CD4-positive, CD25-positive, alpha-beta regulatory T cell (primary cell): ENCODE measurements at places on chromosomes 6 and 20. TPM values are rescaled to one million over a fixed set of nuclear protein-coding genes. Genes with fewer than 3 reads are reported as not detected.

GRCh38 chr6:34241351-34242215 is 4.9 kb downstream of the HMGA1 start:
- H3K4me1 ChIP-seq: peaks cover 34% of the 10 kb centered on the region
- H3K27me3 ChIP-seq: no peaks in the 10 kb centered on the region
- H3K27ac ChIP-seq: no peak overlapping the region
- peaks cover 33% of the 10 kb centered on the region for H3K36me3 ChIP-seq
- H3K4me3 ChIP-seq: no peak overlapping the region

DNA sequence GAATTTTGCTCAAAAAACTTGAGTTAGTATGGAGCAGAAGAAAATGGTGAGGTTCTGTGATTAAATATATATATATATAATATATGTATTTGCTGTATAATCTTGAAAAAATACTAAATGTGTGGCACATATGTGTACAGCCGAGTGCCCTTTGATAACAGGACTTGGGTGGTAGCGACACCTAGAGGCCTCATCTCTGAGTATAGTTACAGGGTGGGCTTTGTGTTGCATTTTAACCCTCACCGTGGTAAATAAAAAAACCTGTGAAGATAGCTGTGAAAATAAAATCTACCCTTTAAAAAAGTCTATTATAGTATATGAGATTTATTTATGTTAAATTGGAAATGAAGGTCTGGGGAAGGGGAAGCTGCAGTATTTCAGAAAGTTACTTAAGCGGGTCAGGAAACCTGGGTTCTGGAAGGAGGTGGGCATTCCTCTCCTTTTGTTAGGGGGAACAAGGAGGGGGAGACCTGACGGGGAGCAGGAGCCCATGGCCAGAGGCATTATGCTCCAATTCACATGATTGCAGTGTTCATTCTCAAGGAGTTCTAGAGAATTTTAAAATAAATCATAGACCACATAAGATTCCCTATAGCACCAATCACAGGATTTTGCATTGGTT is 82.7 kb downstream of the SH3BGRL2 start:
- no peaks in the 10 kb centered on the region for H3K36me3 ChIP-seq
- no peaks in the 10 kb centered on the region for H3K27me3 ChIP-seq

DNA sequence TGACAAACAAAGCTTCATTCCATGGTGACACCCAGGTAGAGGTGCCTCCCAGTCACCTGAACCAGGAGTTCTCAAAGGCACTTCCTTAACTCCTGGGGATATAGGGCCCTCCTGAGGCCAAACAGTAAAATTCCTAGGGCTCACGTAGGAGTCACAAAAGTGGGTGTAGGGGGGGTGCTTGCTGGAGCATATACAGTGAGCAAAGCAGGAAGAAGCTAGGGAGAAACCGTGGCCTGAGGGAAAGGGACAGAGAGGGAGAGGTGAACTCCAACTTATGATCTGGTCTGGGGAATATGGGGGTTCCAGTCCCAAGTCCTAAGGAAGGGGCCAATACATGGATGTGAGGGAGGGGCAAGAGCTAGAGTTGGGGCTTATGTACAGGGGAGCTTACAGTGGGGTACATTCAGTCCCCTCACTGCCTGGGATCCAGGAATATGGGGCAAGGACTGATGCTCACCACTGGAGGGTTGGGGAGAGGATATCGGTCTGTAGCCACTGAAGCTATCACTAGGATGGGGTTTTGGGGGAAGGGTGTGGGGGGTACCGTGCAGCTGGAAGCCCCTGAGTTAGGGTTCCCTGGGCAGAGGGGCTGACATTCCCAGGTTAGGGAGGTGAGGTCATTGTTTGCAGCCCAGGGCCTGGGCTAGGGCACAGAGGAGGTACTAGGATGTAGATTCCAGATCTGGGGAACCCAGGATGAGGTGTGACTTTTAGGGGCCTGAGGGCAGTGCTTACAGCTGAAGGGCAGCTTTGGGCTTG is 950 bp downstream of the PEDS1 start:
- peak overlapping the region; percentile 74 for H3K27ac ChIP-seq
- peaks cover 59% of the 10 kb centered on the region for H3K4me1 ChIP-seq
- peaks cover 7% of the 10 kb centered on the region for H3K36me3 ChIP-seq

- H3K4me1 ChIP-seq: peaks cover 18% of the 10 kb centered on the region
- no peak for DNase-seq
- H3K4me3 ChIP-seq: no peak overlapping the region
Observed at GRCh38 chr6:14639983-14640599, 522.5 kb downstream of the CD83 start.

- H3K4me1 ChIP-seq: no peaks in the 10 kb centered on the region
- H3K4me3 ChIP-seq: no peak overlapping the region
- H3K27me3 ChIP-seq: no peaks in the 10 kb centered on the region
- no peaks in the 10 kb centered on the region for H3K36me3 ChIP-seq
- no peak for DNase-seq
- H3K27ac ChIP-seq: no peak overlapping the region
Observed at GRCh38 chr6:91694016-91694654, 1107.3 kb upstream of the MAP3K7 start.

DNA sequence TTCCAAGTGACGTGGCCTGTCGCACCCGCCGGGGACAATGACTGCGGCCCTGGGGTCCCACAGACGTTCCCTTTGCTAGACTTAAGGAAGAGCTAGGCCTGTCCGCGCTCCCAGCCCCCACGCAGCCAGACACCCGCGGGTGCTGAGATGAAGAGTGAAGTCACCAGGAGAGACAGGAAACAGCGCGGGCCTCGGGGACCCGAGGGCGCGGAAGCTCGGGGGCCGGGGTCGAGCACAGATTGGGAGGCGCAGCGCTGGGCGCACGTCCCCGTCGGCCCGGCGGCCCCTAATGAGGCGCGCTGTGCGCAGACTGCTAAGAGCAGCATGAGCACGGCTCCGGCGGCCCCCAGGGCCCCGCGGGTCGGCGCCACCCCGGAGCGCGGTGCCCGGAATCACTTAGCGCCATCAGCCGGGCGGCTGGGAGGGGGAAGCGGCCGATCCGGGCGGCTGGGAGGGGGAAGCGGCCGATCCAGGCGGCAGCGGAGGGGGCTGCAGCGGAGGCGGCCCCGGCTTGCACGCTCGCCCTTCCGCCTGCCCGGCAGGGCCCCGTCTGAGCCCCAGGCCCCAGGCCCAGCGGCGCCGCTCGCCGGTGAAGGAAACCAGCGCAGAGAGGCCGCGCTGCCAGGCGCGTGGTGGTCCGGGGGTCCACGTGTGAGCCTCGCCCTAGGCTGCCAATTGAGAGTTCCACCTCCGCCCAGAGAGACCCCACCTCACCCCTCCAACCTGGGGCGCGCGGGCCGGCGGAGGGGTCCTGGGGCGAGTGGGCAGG is 8.3 kb upstream of the AVP start:
- no peaks in the 10 kb centered on the region for H3K27me3 ChIP-seq
- H3K4me1 ChIP-seq: peaks cover 33% of the 10 kb centered on the region
- H3K27ac ChIP-seq: peak overlapping the region; percentile 88

- no peak overlapping the region for H3K4me3 ChIP-seq
- H3K27me3 ChIP-seq: no peaks in the 10 kb centered on the region
- peaks cover 14% of the 10 kb centered on the region for H3K36me3 ChIP-seq
Observed at GRCh38 chr20:34791289-34792020, 34.0 kb downstream of the NCOA6 start.

MTG2 gene
- 17.5 TPM for total RNA-seq

- H3K27me3 ChIP-seq: no peaks in the 10 kb centered on the region
- H3K36me3 ChIP-seq: no peaks in the 10 kb centered on the region
- no peak overlapping the region for H3K27ac ChIP-seq
- DNase-seq: no peak
- H3K4me3 ChIP-seq: no peak overlapping the region
- no peaks in the 10 kb centered on the region for H3K4me1 ChIP-seq
Observed at GRCh38 chr20:5535125-5535756, 215.0 kb upstream of the SHLD1 start.

DNA sequence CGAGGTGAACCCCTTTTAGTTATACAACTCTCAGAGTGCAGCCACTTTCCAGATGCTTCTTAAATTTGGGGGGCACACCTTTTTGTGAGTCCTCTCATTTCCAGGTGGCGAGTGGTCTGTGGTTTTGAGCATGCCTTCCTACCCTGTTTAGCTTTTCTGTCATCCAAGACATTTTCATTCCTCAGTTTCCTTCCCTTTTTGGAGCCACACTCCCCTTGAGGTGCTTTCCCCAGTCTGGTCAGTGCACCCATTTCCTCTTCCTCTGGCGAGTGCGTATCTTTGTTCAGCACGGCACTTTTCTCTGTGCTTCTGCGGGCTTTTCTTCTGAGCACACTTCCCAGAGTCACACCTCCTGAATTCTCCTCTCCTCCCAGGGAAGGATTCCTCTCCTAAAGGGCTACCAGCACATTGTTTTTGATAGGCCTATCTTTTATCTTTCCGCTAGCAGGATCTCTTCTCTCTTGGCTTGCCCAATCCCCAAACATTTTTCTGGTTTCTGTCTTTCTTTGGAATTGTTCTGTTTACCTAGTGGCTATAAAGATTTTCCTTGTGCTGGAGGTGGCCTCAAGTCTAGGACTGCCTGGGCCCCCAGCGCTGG is 1.4 kb downstream of the PHF20 start:
- H3K4me1 ChIP-seq: peaks cover 88% of the 10 kb centered on the region
- H3K27me3 ChIP-seq: no peaks in the 10 kb centered on the region

SLC17A3 gene
- not detected for total RNA-seq
